Fibroblast of skin of left biceps (primary cell): ENCODE measurements at places on chromosomes 4 and X.

- DNase-seq = no peak
Measured at GRCh38 chr4:23736466-23736865, 153.4 kb downstream of the PPARGC1A start.

- no peak for DNase-seq
Measured at GRCh38 chr4:105139646-105140045, 7.0 kb upstream of the TET2 start.

DNA sequence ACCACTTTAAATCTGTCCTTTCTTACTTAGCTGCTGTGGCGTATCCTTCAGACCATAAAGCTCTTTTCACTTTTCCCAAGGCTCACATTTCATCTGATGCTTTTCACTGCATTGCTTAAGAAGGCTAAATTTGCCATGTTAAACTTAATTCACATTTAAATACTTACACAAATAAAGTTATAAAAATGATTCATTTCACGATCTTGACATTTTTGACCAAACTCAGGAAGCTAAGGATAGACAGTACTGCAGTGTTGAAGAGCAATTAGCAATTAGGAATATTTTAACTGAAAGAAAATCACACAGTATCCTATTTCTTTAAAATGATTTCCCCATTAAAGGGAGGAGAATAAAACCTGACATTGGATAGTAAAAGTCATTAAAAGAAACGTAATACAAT, 1038.6 kb downstream of the STPG2 start:
- no peak for DNase-seq

- no peak for DNase-seq
Measured at GRCh38 chr4:10532155-10532554, 74.9 kb upstream of the ZNF518B start.

- no peak for DNase-seq
Measured at GRCh38 chr4:10022346-10023049, 1.2 kb upstream of the SLC2A9 start.

DNA sequence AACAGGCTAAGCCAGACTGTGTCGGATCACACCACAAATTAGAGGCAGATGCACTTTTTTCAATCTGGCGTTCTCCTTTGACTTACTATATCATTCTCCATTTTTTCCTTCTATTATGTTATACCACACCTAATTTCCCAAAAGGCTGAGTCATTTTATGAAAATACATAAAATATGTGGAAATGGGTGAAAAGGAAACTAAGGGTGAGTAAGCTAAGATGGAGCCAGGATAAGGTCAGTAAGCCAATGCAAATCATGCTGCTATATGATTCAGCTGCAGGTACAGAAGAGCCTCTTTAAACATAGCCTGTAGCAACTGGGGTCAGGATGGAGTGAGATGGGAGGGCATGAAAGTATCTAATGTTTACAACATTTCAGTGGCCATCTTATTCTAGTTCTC, 94.0 kb upstream of the TEX13A start:
- peak; percentile 36 for DNase-seq

DNA sequence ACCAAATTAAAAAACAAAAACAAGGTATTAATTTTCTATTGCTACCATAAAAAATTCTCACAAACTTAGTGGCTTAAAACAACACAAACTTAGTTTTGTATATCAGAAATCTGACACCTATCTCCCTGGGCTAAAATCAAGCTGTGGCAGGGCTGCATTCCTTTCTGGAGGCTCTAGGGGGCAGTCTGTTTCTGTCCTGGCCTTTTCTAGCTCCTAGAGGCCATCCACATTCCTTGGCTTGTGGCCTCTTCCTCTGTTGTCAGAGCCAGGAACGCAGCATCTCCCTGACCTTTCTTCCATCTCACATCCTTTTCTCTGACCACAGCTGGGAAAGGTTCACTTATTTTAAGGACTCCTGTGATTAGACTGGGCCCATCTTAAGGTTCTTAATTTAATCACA, 38.9 kb upstream of the TLR2 start:
- no peak for DNase-seq

- no peak for DNase-seq
Measured at GRCh38 chr4:114435116-114435515, 163.5 kb upstream of the UGT8 start.

GRCh38 chr4:185819144-185819543, 7.2 kb upstream of the SORBS2 start:
- DNase-seq = no peak

GRCh38 chrX:79036157-79036880, 91.1 kb downstream of the P2RY10 start:
- no peak for DNase-seq

DNA sequence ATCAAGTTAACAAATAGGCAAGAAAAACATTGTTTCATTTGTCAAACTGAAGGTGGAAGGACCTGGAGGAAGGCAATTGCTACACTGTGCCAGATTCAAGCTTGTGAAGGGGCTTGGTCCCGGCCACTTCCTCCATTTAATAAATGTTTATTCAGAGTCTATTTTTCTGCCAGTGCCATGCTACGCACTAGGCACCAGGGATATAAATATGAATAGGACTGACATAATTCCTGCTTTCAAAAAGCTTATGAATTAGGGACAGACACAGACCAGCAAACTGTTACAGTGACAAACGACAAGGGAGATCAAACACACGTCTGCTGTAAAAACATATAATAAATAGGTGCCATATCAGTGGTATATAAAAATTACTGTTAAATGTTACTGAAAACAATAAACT, 571 bp downstream of the TLR6 start:
- DNase-seq = no peak

- no peak for DNase-seq
Measured at GRCh38 chrX:150365051-150365989, 2.2 kb downstream of the MAMLD1 start.

GRCh38 chr4:98430708-98431403, 169.7 kb downstream of the RAP1GDS1 start:
- DNase-seq = peak; percentile 27

DNA sequence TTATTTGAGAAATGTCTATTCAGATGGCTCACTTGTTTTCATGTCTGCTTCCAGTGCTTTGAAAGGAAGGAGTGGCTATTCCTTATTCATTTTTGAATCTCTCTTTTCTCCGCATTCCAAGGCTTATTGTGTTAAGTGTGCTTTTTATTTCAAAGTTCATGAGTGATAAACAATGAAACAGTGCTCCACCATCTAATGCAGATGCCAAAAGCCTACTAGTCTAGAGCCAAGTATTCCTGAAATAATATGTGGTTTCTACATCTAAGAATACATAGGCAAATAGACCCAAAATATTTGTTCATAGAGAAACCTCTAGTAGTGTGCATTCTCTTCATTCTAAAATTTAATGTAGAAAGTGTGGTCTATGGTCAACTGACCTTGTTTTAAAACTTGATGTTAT, 187.3 kb downstream of the GABRB1 start:
- no peak for DNase-seq

DNA sequence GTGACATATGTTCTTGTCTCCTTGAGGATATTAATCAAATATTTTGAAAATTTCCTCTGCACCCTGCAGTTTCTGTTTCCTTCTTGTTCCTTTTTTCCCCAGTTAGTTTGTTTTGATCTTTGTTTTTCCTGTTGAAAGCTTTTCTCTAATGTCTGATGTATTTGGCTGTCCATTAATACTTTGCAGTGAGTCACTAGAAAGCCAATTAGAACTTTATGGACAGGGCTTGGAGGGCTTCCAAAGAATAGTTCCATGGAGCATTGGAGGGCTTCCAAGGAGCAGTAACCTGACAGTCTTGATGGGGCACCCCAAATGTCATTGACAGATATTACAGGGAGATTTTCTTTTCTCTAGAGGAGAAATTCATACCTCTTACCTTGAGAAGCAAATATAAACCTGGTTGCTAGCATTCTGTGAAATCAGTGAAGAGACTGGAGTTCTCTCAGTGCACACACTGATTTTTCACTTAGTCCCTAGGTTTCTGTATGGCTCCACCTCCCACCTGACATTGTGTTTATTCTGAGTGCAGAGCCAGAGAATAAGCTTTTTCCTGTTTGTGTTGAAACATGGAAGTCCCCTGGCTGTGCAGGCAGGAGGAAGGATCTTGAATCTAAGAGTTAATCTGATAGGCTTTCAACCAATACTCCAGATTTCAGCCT, 26.5 kb downstream of the SPARCL1 start:
- DNase-seq = no peak

GRCh38 chr4:174528226-174528625, 5.9 kb upstream of the HPGD start:
- no peak for DNase-seq

- peak; percentile 1 for DNase-seq
Measured at GRCh38 chrX:140817943-140818342, 108.4 kb downstream of the LINC00632 start.

DNA sequence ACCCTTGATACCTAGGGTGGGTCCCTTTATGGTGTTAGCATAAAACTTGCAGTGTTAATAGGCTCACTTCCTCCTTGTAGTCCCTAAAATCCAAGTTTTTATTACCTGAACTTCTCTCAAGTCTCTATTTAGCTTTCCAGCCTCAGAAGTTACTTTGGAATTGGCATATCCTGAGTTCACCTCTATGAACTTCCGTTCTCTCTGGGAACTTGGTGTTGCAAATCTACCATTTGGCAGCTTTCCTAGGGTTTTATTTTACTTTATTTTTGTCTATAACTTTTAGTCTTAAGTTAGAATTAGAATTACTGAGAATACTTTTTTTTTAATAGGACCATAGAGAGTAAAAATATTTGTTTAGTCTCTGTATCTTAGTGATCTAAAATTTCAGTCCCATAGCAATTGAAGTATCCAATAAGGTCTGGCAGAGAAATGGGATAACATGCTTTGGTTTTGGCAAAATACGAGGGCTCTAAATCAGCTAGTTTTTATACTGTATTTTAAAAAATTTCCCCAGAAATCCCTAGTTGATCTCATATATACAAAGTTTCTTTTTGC, 30.3 kb upstream of the NAF1 start:
- no peak for DNase-seq

GRCh38 chr4:161134795-161135194, 1029.0 kb downstream of the FSTL5 start:
- no peak for DNase-seq

- no peak for DNase-seq
Measured at GRCh38 chrX:22433292-22434070, 160.8 kb downstream of the CBLL2 start.

DNA sequence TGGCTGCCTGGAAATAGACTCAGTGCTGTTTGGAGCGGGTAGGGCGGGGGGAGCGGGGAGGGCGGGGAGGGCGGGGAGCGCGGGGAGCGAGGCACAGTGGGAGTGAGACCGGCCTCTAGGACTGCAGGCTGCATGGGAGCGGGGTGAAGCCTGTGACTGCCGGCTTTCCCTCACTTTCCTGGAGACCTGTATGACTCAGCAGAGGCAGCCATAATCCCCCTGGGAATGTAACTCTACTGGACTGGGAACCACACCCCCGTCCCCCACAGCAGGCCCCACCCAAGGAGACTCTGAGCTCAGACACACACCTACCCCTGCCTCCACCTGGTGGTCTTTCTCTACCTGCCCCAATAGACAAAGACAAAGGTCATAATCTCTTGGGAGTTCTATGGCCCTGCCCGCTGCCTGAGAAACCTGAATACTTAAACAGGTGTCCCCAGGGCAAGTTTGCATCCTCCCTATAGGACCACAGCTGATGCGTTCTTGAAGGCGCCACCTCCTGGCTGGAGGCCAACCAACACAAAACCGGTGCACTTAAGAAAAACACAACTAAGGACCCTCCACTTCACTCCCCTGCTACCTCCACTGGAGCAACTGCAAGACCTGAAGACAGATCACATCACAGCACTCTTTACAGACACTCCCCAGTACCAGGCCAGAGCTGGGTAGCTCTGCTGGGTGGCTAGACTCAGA, 18.0 kb downstream of the HDAC8 start:
- no peak for DNase-seq

DNA sequence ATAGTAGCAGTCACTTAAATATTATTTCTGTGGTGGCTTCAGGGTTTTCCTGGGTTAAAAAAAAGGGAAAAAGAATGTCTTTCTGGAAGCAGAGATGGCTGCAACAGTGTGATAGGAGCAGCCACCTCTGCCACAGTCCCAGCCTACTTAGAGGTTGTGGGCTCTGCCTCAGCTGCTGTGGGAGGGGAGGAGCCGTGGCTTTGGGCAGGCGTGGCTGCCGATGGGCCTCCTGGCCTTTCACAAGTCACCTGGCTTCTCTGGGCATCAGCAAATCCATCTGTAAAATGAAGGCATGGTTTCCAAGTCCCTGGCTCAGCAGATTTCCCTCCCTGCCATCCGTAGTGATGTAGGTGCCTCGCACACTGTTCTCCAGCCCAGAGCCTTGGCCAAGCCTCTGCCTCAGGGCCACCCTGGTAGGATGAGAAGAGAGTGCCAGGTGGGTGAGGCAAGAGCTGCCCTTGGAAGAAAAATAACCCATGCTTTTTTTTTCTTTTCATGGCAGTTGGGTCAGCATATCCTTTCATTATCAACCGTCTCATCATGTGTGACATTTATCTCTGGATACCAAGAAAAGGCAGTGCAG, 66.1 kb downstream of the PTTG2 start:
- DNase-seq = no peak

- no peak for DNase-seq
Measured at GRCh38 chrX:39493168-39493567, 604.6 kb downstream of the BCOR start.

DNA sequence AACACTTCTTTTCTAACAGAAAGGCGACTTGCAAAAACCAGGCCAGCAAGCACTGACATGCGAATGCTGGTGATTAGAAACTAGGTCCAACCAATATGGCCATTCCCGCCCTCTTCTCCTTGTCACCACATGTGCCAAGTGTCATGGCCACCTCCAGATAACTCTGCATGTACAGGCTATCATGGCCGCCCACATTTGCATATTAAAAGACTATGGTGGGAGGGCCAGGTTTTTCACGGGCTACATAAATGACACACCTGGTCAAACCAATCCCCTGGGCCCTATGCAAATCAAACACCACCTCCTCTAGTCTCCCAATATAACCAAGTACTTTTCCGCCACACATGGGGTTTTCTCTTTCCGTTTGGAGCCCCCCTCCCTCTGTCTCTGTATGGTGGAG, 40.1 kb downstream of the NUDT11 start:
- DNase-seq = no peak

DNA sequence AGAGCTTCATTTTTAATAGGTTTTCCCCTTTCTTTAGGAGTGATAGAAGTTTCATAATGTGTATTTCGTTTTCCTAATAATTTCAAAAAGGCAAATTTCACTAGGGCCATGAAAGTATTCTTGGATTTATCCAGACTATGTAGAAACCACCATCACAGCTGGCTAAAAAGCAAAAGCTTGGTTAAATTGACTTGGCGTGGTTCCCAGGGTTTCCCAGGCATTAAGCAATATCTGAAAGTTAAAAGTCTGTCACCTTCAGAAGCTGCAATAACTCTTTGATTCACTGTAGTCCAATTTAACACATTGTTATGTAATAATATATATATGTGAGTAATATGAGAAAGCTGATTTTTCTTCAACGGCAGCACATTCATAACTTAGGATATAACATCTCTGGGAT, 38.3 kb downstream of the NDNF start:
- DNase-seq = peak; percentile 82

- no peak for DNase-seq
Measured at GRCh38 chr4:185761352-185762235, 50.4 kb downstream of the SORBS2 start.

- no peak for DNase-seq
Measured at GRCh38 chrX:153761863-153762262, 2.2 kb upstream of the PLXNB3 start.
